B cell (primary cell): ENCODE measurements at places on chromosomes 16 and 17.

GRCh38 chr16:53626161-53626560 lies 77.5 kb downstream of the RPGRIP1L start:
- no peaks in the 10 kb centered on the region for H3K27me3 ChIP-seq
- no peak overlapping the region for H3K27ac ChIP-seq
- no peak overlapping the region for H3K4me3 ChIP-seq

DNA sequence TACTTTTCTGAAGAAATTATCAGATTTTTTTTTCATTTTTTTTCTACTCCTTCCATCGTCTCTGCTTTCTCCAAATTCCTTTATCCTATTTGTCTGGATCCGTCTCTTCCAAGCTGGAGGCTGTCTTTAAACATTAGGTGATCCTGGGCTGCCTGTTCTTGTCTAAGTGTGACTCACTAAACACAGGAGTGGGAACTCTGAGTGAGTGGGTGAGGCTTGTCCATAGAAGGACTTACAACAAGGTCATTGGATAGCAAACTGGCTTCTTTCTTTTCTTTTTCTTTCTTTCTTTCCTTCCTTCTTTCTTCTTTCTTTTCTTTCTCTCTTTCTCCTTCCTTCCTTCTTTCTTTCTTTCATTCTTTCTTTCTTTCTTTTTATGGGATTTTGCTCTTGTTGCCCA lies 18.2 kb downstream of the ALOX15 start:
- DNase-seq, result no peak
- no peaks in the 10 kb centered on the region for H3K27me3 ChIP-seq
- no peaks in the 10 kb centered on the region for H3K36me3 ChIP-seq
- H3K4me1 ChIP-seq, result no peaks in the 10 kb centered on the region
- no peak overlapping the region for H3K4me3 ChIP-seq
- no peak overlapping the region for H3K27ac ChIP-seq

- no peak for DNase-seq
- H3K4me3 ChIP-seq, result no peak overlapping the region
- H3K4me1 ChIP-seq, result peaks cover 3% of the 10 kb centered on the region
- no peaks in the 10 kb centered on the region for H3K27me3 ChIP-seq
These were observed 22.7 kb upstream of the SPNS2 start for GRCh38 chr17:4476017-4476416.

GRCh38 chr17:386141-386876 lies 33.7 kb upstream of the RPH3AL start:
- H3K36me3 ChIP-seq, result no peaks in the 10 kb centered on the region
- DNase-seq, result peak; percentile 77
- H3K4me3 ChIP-seq, result peak overlapping the region; percentile 38
- H3K4me1 ChIP-seq, result peaks cover 12% of the 10 kb centered on the region
- H3K27me3 ChIP-seq, result peaks cover 4% of the 10 kb centered on the region

- no peak for DNase-seq
- no peaks in the 10 kb centered on the region for H3K27me3 ChIP-seq
- H3K4me1 ChIP-seq, result no peaks in the 10 kb centered on the region
- no peak overlapping the region for H3K27ac ChIP-seq
- no peaks in the 10 kb centered on the region for H3K36me3 ChIP-seq
- H3K4me3 ChIP-seq, result no peak overlapping the region
These were observed 13.5 kb upstream of the FBXO47 start for GRCh38 chr17:38980490-38981217.

GRCh38 chr16:74296432-74297144 lies at the start of gene PSMD7:
PSMD7 (plus strand) TSS chr16:74296814; CDS start chr16:74296915, 101 bp downstream.
- peaks cover 26% of the 10 kb centered on the region for H3K4me1 ChIP-seq
- no peaks in the 10 kb centered on the region for H3K27me3 ChIP-seq
- H3K4me3 ChIP-seq, result peak within 1 kb of the TSS; percentile 94
- peak within 1 kb of the TSS; percentile 87 for H3K27ac ChIP-seq

DNA sequence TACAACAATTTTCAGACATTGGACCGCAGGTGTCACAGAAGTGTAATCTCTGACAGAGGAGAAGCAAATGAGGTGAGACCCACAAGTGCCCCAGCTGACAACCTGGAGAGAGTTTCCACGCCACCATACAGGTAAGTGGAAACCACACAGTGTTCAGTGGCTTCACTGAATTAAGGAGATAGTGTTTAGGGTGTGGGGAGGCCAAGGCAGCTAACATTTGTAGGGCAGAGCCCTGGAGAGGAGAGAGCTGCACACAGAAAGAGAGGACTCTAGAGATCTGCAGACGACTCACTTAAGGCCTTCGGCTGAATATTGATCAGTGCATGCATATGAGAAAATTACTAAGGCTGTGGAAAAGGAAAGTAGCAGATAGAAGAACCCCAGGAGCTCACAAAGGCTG lies 228.9 kb upstream of the TNRC6C start:
- no peaks in the 10 kb centered on the region for H3K36me3 ChIP-seq
- no peak overlapping the region for H3K4me3 ChIP-seq
- no peak for DNase-seq
- H3K4me1 ChIP-seq, result no peaks in the 10 kb centered on the region

DNA sequence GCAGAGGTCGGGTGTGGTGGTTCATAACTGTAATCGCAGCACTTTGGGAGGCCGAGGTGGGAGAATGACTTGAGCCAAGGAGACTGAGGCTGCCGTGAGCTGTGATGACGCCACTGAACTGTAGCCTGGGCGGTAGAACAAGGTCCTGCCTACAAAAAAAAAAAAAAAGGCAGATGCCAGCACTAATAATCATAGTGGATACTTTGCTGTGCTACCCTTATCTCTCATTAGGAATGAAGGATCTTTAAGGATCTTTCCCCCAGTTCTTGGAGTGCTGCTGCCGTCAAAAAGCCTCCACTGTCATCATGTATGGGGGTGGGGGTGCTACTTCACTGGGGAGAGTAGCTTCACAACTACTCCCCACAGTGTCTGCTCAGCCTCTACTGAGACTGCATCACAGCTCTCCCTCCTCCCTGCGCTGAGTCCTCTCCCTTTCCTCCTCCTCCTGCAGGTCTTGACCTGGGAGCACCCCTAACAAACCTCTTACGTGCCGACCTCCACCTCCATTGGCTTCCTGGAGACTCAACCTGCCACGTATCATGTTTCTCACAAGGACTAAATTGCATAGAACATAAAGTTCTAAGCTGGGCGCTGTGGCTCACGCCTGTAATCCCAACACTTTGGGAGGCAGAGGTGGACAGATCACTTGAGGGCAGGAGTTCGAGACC lies 24.4 kb upstream of the ST6GALNAC1 start:
- no peak overlapping the region for H3K4me3 ChIP-seq
- H3K27me3 ChIP-seq, result peaks cover 13% of the 10 kb centered on the region
- H3K36me3 ChIP-seq, result no peaks in the 10 kb centered on the region
- H3K4me1 ChIP-seq, result peaks cover 10% of the 10 kb centered on the region
- H3K27ac ChIP-seq, result no peak overlapping the region

DNA sequence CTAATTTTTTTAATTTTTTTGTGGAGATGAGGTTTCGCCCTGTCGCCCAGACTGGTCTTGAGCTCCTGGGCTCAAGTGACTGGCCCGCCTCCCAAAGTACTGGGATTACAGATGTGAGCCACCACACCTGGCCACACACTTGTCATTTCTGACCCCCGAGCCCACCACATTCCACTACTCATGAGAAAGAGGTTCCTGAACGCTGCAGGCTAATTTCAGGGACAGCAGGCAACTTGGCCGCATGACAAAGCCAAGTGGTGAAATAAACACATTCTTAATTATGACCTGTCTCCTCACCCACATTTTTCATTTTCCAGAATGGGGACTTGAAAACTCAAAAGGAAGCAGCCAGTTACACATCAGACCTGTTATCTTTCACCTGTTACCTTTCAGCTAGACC lies 114.5 kb downstream of the ABCC6 start:
- no peaks in the 10 kb centered on the region for H3K4me1 ChIP-seq
- no peak for DNase-seq
- no peak overlapping the region for H3K27ac ChIP-seq
- H3K4me3 ChIP-seq, result no peak overlapping the region
- H3K27me3 ChIP-seq, result no peaks in the 10 kb centered on the region

DNA sequence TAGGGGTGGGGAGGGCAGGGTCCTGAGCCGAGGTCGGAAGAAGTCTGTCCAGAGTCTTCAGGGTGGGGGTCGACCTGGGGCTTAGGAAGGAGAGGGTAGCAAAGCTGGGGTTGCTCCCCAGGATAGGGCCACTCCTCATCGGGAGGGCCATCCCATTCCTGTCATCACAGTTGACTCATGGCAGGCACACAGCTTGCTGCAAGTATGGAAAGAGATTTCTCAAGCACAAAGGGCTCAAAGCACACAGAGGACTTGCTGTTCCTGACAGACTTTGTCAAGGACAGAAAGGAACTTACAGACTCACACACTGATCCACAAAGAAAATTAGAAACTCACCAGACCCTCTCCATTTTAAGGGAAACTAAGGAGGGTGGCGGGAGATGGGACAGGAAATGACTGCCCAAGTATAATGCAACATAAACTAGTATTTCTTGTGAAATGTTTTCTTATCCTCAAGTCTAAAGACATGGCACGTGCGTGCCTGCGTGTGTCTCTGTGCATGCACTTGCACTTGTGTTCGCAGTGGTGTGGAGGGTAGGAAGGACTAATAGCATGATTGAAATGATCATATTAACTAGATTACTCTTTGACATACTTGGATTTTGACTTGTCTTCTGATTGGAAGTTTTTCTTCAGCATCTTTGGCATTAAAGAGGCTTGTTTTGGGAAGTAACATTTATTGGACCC lies 2.4 kb downstream of the AOC2 start:
- no peaks in the 10 kb centered on the region for H3K27me3 ChIP-seq

- H3K27ac ChIP-seq, result no peak overlapping the region
- H3K4me3 ChIP-seq, result no peak overlapping the region
- H3K27me3 ChIP-seq, result no peaks in the 10 kb centered on the region
These were observed 19.0 kb downstream of the ABCC12 start for GRCh38 chr16:48136547-48137360.

DNA sequence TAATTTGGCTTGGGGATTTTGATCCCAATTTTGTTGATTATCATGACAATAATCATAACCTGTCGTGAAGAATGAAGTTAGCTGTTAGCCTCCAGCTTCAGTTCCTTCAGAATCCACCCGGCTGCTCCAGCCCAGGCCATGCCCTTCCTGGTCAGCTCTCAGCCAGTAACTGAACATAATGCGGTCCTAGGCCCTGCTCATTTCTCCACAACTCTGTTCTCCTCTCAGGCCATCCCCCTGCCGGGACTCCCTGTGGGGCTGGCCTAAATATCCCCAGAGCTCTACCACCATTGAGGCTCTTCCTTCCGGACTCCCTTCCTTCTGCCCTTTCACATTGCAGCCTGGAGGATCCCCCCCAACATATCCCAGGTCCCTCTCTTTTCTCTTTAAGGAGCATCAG lies 833.4 kb upstream of the GOT2 start:
- no peaks in the 10 kb centered on the region for H3K27me3 ChIP-seq
- DNase-seq, result no peak
- H3K4me3 ChIP-seq, result no peak overlapping the region
- H3K4me1 ChIP-seq, result no peaks in the 10 kb centered on the region

DNA sequence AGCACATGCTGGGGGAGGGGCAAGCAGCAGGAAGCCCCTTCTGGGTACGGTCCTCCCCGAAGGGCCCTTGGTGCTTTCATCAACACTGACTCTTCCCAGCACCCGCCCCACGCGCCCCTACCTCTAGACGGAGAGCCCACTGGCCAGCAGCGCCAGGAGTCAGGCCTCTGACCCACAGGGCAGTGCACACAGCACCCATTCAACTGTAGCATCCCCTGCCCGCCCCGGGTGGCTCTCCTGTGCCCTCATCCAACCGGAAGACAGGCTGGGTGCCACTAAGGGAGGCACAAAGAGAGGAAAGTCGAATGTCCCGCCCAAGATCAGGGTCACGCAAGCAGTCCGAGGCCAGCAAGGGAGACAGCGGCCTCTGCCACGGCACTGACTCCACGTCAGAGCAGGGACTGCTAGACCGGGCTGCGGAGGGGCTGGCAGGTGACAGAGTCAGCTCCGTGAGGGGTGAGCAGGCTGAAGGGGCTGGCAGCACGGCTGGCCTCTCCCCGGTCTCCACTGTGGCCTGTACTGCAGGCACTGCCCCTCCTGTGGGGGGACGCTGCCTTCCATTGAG lies 9.8 kb downstream of the MSRB1 start:
- no peak for DNase-seq
- H3K27ac ChIP-seq, result no peak overlapping the region
- peaks cover 4% of the 10 kb centered on the region for H3K4me1 ChIP-seq
- no peaks in the 10 kb centered on the region for H3K27me3 ChIP-seq

DNA sequence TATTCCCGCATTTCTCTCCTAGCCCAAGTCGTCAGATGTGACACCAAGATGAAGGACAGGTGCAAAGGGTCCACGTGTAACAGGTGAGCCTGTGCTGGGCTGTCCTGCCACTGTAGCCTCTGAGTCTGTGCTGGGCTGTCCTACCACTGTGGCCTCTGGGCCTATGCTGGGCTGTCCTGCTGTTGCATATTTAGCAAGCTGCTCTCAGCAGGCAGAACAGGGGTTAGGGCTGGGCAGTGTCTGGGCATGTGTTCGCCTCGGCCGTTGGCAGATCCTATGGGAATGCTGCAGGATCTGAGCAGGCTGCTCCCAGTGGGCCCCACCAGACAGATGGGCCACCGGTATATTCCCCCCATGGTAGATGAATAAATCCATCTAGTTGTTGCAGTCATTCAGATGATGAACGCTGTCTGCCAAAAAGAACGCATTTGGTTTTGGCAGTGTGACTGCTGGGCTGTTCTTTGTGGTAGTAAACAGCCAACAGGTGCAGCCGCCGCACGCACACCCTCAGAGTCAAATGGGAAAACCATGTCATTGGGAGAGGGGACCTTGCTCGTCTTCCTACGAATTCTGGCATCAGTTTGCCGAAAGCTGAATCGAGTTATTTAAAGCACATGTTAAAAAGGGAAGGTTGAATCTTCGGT lies 49.2 kb downstream of the CRISPLD2 start:
- no peak for DNase-seq
- no peak overlapping the region for H3K27ac ChIP-seq
- H3K27me3 ChIP-seq, result peaks cover 4% of the 10 kb centered on the region
- no peaks in the 10 kb centered on the region for H3K36me3 ChIP-seq
- H3K4me1 ChIP-seq, result no peaks in the 10 kb centered on the region
- no peak overlapping the region for H3K4me3 ChIP-seq

- DNase-seq, result peak; percentile 46
- H3K4me3 ChIP-seq, result no peak overlapping the region
- H3K27me3 ChIP-seq, result no peaks in the 10 kb centered on the region
- H3K4me1 ChIP-seq, result peaks cover 20% of the 10 kb centered on the region
These were observed 48.4 kb downstream of the RNF157 start for GRCh38 chr17:76191896-76192295.

DNA sequence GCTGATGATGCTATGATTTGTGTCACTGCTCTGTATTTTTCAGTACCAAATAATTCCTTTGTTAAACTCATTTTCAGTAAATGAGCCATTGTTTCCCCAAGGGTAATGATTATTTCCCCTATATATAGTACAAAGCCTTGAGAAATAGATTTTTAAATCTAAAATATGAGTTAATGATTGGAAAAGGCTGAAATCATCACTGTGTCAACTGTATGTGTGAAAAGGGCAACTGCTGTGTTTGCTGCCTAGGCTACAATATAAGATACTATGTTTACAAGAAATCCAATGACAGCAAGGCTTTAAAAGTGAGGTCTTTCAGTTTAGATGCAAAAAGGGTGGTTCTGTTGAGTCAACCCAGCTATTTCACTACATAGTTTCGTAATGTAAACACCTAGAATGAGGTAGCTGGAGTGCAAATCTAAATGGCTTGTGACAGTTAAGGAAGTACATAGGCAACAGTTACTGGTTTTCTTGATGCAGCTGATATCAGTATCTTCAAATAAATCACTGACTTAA lies 15.3 kb downstream of the NLK start:
- H3K4me1 ChIP-seq, result peaks cover 15% of the 10 kb centered on the region
- peak overlapping the region; percentile 15 for H3K27ac ChIP-seq
- H3K27me3 ChIP-seq, result no peaks in the 10 kb centered on the region
- H3K36me3 ChIP-seq, result no peaks in the 10 kb centered on the region
- peak; percentile 43 for DNase-seq
